ENCODE measurements at places on chromosomes 1 and 21.

DNA sequence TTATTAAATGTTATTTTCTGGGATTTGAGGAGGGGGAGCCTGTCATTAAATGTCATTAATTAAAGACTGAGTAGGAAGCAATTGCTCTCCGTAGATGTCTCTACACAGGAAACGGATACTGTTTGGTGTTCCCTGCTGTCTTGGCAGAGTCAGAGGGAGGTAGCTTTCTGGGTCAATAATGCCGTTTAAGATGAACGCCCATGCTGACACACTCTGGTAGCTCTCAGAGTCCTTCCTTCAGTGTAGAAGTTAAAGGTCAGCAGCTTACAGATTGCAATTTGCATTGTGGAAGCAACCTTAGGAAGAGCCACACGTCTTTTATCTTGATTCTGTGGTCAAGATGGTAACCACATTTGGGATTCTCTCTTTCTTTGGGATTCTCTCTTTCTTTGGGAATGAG, 257.5 kb downstream of the KIF26B start:
- no peak for DNase-seq

DNA sequence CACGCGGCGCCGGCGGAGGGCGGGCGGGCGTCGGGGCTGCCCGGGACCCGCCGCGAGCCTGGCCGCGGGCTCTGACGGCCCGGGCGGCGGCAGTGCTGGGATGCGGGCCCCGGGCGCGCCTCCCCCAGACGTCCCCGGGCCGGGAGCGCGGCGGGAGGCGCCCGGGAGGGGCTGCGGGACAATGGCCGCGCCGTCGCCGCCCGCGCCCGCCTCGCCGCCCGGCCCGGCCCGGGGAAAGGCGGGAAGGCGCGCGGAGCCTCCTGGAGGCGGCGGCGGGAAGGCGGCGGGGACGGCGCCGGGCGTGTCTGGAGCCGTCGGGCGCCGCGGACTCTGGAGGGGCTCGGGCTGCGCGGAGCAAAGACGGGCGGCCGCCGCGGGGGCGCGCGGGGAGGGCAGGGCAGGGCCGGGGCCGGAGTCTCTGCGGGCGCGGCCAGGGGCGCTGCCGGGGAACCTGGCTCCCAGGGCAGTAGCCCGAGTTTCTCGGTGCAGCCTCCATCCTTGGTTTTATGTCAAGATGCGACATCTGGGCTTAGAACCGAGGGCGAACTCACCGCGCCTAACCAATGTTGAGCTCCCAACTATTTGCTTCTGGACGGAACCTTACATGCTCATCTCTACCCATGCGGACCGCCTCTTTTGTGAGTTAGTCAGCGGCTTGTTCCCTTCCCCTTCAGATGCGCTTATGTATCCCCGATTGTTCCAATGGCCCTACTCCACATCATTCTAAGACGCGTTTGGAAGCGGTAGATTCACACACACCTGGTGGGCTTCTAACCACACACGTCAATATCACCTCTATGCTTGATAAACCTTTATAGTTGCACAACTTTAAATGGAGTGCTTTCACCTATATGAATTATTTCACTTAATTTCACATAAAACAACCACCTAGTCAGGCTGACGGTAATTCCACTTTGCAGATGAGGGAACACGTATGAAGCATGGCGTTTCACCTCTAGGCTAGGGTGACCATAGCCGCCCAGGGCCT, 651 bp downstream of the ZBTB8A start:
- no peak for DNase-seq

DNA sequence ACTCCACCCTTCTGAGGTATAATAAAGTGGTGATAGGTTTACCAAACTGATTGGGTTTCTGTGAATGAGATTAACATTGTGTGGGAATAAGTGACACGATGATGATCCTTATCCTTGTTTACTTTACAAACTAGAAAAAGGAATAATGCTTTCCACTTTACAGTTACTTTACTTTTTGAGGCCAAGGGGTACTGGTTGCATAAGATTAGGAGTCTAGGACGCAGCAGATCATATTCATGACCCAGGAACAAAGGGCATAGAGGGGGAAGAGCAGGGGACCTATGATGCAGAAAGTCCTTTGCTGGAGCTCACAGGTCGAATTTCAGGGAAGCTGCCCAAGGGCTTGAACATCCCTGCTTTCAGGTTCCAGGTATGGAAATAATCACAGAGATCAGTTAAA, 20.4 kb downstream of the FGGY start:
- no peak for DNase-seq

- no peak for DNase-seq
These were observed 3.2 kb upstream of the MIB2 start for GRCh38 chr1:1612104-1612400.

DNA sequence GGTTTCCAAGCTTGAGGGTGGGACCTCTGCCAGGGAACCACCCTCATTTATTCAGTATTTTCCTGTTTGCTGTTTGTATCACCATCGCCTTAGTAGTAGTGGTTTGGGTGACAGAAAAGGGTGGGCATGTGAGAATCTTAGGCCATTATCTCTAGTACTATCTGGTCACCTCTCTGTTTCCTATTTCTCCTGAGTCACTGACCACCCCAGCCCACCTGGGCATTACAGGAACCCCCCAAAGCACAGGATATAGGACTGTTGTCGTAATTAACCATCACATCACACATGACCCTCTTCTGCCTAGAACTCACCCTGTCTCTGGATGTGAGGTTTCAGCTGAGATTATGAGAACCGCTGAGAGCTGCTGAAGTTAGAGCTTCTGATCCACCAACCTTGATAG, 60.4 kb downstream of the IL23R start:
- DNase-seq = no peak

DNA sequence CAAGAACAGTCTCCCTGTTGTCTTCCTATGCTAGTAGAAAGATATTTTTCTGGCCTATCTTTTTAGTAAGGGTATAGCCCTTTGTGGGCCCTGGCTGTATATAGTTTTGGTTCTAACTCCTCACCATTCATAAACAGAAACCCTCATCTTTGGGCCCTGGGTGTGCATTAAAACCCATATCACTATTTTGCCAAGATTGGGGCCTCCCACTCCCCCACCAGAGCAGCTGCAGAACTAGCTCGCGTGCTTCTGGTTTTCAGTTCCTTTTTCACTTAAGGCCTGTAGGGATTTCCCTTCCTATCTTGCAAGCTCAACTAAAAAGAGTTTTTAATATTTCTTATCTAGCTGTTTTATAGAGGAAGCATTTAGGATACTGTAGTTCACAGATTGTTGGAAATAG, 106.4 kb downstream of the RGL1 start:
- DNase-seq = no peak

GRCh38 chr1:229538945-229539344, 19.6 kb downstream of the ABCB10 start:
- DNase-seq = no peak

GRCh38 chr1:191698246-191698645, 460.0 kb upstream of the RGS18 start:
- no peak for DNase-seq

GRCh38 chr21:37532868-37533780, 166.6 kb downstream of the DYRK1A start:
- DNase-seq = no peak

DNA sequence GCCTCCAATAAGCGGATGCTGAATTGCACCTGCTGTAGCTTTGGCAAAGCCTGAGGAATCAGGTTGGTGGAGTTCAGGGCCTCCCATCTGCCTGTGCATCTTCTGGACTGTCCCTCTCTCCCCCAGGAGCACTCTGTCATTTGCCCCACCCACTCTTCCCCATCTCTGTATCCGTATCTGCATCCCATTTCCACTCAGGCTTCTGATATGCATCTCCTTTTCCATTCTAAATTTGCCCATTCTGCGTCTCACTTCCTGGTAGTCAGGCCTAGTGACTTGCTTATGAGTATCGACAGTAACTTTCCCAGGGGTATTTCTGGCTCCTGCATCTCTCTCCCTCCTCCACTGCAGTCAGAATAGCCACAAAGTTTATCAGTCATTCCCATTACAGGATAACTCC, 15.6 kb downstream of the MR1 start:
- DNase-seq = no peak

DNA sequence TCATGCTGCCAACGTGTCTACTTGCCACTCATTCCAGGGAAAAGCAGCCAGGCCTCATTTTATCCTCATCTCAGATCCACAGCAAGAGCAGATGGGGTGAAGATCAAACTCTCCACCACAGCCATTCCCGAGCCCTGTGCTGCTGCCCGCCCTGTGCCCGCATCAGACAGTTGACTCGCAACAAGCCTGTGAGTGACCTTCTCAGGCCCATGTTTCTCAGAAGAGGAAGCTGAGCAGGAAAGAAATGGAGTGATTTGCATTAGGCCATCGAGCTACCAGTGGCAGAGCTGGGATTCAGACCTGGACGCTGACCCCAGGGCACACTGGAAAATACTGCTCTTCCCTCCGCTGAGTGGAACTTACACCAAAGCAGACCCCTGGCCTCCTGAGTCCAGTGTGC, 1.2 kb downstream of the CNR2 start:
- no peak for DNase-seq

GRCh38 chr1:154324669-154325582, at the start of gene ATP8B2:
TSS of gene ATP8B2 (plus strand) at chr1:154325525. CDS start at chr1:154328142, 2,617 bp downstream.
- DNase-seq = peak; percentile 85

DNA sequence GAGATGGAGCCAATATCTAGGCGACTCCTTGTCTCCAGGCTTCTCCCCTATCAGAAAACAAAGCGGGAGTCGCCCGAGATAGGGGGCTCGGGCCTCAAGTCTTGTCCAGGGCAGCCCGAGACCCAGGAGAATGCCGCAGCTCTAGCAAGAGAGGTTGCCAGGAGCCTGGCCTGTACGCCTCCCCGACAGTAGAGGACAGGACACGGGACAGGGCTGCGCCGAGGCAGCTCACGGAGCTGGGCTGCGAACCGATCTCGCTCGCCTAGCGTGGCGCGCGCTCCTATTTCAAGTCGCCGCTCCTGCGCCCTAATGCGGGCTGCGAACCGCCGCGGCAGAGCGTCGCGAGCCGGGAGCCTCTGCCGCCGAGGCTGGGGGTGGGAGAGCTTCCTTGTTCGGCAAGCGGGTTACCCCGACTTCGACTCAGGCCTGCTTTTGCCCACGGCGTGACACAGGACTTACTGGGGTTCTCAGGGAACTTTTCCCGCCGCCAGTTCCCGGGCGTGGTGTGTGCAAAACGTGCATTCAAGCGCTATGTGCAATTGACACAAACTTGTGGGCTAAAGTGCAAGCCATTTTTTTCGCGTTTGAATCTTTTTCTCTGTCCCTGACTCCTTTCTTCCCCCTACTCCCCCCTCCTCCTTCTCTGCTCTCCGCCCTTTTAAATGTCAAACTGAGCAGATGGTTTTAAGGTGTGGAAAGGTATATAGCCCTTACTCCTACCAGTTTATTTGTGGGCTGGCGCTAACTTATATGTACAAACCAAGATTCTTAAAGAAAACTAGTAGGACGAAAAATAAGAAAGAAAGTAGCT, 2.4 kb upstream of the PROX1 start:
- no peak for DNase-seq

GRCh38 chr1:3155056-3155925, 86.3 kb downstream of the PRDM16 start:
- DNase-seq = no peak

All from CD4-positive, alpha-beta T cell treated with Interleukin-6 at 100 ng/mL for 8 hours (primary cell).